Activated naive CD4-positive, alpha-beta T cell (primary cell): ENCODE measurements at places on chromosomes 5 and 9.

- no peak for DNase-seq
Observed at GRCh38 chr5:156896546-156896945, 46.5 kb downstream of the PPP1R2B start.

GRCh38 chr5:140677947-140678346 is 4.6 kb upstream of the DND1 start:
- no peak for DNase-seq

GRCh38 chr9:73131461-73131860 is 20.2 kb upstream of the ANXA1 start:
- no peak for DNase-seq

DNA sequence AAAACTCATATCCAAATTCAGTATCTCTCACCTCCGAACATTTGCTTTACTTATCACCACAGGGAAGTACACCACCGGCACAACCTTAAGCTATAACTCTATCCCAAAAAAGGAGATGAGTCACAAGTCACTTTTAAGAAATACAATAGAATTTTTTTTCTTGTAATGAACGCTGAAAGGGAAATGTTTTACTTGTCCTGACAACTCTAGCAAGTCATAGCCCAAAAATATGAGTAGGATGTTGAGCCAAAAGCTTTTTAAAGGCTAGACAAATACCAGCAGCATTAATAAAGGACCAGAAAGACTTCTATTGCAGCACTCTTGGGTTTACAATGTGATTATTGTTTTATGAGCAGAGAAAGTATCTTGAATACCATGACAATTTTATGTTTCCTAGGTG is 147.3 kb upstream of the FST start:
- DNase-seq: no peak

DNA sequence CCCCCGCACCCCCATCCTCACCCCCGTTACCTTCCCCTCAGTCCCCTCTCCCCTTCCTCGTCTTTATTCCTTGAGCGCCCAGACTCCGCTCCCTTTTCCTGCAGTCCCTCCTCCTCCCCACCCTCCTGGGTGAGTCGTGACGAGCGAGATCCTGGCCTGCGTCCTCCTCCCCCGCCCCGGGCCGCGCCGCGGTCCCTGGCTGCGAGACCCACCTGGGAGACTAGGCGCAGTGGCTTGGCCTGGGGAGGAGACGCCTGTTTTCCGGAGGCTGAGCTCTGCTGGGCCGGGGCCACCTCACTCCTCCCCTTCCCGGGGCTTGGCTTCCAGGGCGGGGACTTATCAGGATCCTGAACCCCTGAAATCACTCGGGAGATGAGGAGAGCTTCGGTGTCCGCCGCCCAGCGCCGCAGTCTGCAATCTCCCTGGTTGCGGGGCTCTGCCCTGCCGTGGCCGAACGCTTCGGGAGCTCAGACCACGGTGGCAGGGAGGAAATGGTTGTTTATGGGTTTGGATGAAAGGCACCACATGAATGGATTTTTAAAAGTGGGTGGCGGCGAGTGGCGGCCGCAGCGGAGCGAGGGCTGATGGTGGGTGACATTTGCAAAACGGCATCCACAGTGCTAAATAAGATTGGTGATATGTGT is 984 bp downstream of the STXBP1 start:
- no peak for DNase-seq

DNA sequence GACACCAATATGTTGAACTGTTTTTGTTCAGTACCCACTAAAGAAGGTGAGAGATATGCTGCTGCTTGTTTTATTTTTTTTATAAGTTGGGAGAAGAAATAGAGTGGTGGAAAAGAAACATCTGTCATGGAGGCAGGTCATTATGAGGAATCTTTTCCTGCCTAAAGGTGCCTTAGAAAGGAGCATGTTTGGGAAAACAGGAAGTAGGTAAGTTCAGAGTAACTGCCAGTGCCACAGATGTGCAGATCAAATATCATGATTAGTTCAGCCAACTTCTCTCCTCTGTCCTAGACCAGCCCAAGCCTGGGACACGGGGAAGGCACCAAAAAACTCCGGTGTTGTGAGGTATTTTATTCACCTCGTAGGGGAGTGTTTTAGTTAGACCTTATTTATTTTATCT is 144.2 kb downstream of the MAN2A1 start:
- DNase-seq: no peak

DNA sequence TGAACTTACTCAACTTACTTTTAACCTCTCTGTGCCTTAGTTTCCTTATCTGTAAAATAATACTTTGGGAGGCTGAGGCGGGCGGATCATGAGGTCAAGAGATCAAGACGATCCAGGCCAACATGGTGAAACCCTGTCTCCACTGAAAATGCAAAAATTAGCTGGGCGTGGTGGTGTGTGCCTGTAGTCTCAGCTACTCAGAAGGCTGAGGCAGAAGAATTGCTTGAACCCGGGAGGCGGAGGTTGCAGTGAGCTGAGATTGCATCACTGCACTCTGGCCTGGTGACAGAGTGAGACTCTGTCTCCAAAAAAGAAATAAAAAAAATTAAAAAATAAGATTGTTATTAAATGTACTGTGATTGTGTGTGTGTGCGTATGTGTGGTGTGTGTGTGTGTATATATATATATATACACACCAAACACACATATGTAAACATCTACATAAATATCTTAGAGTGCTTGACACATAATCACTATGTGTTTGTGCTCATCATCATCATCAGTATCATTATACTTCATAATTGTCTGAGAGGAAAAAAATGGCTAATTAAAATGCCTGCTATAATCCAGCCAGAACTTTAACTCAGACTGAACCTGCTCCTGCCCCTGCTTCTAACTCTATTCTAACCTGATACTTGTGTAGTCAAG is 312.8 kb downstream of the FER start:
- DNase-seq: no peak
